ENCODE measurements at places on chromosomes 5 and 9.

GRCh38 chr9:16708656-16709435 is 161.6 kb downstream of the BNC2 start:
- DNase-seq = no peak

DNA sequence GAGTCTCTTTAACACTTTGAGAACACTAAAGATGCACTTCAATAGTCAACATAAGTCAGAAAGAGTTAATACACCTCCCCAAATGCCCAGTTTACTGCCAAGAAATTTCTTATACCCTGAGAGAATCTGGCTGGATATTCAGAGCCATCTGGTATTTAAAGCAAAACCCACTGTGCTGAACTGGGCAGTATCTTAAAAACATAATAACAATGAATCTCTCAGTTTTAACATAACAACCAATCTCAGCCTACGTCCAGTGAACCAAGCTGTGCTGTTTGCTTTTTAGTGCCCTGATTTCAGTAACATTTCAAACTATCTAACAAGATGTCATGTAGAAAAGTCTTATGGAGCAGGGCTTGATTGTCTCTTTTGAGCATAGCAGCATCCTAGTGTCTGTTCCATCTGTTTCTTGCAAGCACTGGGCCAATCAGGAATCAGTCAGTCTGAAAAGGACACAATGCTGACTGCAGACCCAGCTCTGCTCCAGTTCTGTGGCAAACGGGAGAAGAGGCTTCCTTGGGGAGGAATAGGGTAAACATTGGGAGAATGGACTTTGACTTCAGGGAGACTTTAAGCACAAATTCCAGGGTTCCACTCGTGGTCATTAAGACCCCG is 43.6 kb upstream of the FAM81B start:
- DNase-seq = no peak

DNA sequence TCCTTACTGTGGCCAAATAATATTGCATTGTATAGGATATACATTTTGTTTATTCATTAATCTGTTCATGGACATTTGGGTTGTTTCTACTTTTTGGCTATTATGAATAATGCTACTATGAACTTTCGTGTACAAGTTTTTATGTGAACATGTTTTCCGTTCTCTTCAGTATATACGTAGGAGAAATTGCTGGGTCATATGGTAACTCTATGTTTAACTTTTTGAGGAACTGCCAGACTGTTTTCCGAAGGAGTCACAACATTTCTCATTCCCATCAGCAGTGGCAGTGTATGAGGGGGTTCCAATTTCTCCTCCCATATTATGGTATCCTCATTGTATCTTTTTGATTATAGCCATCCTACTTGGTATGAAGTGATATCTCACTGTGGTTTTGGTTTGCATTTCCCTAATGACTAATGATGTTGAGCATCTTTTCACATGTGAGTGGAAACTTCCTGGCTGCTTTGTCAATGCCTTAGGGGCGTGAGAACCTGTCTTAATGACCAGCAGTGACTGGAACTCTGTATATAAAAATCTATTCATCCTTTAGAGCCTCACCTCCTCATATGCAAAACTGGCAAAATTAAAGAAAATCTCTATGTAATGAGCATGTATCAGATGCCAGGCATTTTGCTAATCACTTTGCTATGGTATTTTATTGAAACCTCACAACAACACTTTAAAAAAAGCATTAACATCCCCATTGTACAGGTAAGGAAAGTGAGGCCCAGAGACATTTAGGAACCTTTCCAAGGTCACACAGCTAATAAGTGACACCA is 47.8 kb upstream of the TGFBR1 start:
- DNase-seq = peak; percentile 19

DNA sequence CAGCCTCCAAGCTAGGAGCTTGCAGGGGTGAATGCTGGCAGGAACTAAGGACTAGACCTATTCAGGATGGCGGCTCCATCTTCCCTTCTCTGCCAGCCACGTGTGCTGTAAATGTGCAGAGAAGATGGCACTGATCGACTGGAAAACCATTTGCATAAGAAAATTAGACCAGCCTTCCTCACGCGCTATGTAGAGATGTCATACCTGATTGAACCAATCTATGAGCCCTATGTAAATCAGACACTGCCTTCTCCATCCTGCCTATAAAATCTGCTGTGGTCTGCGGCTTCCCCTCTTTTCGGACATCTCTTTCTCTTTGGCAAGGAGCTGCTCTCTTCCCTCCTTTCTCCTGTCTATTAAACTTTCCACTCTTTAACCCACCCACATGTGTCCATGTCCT is 91.6 kb downstream of the NPR3 start:
- no peak for DNase-seq

DNA sequence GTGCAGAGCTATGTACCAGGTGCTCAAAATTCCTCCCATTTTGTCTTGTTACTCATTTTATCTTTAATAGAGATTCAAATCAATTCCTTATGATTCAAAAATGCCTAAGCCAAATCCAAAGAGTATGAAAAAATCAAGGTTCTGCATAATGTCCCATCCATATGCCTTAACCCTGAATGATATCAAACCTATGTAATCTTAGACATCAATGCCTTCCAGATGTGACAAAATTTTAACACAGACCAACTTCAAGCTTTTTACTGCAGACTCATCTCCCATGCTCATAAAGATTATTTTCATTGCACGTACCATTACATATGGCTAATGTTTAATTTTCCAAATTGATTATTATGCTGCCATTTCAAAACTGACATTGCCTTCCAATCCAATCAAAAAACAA is 122.4 kb downstream of the NFIB start:
- DNase-seq = no peak

DNA sequence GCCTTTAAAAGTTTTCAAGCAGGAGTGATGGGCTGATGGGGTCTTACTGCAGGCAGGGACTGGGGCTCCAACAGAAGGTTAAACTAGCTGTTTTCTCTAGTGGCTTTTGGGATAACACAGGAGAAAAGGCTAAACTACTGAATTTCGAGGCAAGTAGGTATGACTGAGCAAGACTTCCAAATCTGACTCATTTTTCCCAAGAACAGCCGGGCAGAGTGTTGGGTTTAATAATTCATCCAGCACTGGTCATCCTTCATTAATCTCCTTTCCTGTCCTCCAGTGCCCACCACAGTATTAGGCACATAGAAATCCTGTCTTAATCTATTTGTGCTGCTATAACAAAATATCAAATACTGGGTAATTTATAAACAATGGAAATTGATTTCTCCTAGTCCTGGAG is 20.5 kb downstream of the MSX2 start:
- DNase-seq = no peak

- no peak for DNase-seq
Observed at GRCh38 chr5:154459015-154459414, 13.2 kb downstream of the SAP30L start.

- peak; percentile 44 for DNase-seq
Observed at GRCh38 chr9:76441551-76442322, 17.2 kb upstream of the GCNT1 start.

GRCh38 chr5:82593481-82593880 is 315.3 kb upstream of the RPS23 start:
- no peak for DNase-seq

GRCh38 chr5:10524376-10525123 is 39.3 kb upstream of the ANKRD33B start:
- DNase-seq = no peak

GRCh38 chr5:123882965-123883345 is 371.0 kb downstream of the CSNK1G3 start:
- no peak for DNase-seq

- no peak for DNase-seq
Observed at GRCh38 chr5:37983463-37983862, 143.6 kb upstream of the GDNF start.
